ENCODE measurements at places on chromosomes 12 and 14. TPM values are rescaled to one million over a fixed set of nuclear protein-coding genes. Genes with fewer than 3 reads are reported as not detected.

Gene NUDT14
- 10.0 TPM for polyA plus RNA-seq

Gene GAS2L3
- 2.9 TPM for polyA plus RNA-seq

Gene INHBE
- 0.65 TPM for polyA plus RNA-seq

Gene DLGAP5
- polyA plus RNA-seq = not detected

Gene GARIN6
- 0.91 TPM for polyA plus RNA-seq

Gene KRT73
- not detected for polyA plus RNA-seq

Gene RNASE2
- not detected for polyA plus RNA-seq

Gene KRT75
- polyA plus RNA-seq = not detected
